ENCODE measurements at places on chromosomes 12 and 14.

DNA sequence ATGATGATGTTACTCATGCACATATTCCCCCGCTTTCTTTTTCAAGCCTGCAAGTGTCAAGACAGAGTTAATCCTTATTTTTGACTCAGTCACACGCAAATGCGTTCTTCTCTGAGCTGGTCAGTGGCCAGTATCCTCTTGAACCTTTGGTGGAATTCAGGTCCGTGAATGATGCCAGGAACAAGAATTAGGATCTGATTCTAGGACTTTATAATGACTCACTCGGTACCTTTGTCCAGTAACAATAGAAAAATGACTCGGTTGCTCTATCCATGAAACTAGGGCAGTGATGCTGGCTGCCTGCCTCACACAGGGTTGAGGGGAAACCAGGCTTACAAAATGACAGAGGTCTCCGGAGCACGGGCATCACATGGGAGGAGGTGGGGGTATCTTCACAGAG is 185.8 kb upstream of the NUDT4 start:
- DNase-seq = no peak

DNA sequence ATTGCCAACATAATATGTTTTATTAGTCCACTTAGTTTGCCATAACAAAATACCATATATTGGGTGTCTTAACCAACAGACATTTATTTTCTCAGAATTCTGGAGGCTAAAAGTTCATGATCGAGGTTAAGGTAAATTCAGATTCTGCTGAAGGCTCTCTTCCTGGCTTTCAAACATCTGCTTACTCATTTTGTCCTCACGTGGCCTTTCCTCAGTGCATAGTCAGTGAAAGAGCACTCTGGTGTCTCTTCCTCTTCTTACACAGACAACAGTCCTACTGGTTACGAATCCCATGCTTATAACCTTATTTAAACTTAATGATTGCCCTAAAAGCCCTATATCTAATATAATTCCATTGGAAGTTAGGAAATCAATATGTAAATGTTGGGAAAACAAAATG is 479.7 kb downstream of the FSCB start:
- no peak for DNase-seq

DNA sequence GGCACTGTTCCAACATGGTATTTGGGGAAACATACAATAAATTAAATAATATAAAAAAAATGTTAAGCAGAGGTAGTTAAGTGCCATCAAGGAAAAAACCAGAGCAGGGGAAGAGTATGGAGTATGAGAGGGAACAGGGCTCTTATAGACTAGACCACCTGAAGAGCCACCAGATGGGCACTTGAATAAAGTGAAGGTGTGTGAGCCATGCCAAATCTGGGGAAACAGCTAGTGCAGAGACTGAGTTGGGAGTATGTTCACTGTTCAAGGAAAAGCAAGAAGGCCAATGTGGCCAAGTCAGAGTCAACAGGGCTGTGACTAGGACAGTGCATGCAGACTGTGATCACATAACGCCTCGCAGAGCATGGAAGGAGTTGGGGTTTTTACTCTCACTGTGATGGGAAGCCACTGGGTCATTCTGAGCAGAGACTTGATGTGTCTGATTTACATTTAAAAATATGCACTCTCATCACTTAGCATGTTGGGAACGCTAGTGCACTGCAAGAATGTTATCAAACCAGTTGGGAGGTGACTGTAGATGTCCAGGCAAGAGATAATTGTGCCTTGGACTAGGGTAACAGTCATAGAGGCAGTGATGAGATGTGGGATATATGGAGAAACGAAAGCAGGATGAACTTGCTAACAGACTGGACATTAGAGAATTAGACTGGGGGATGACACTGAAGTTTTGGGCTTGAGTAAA is 25.6 kb downstream of the NDUFA12 start:
- no peak for DNase-seq

GRCh38 chr14:68649476-68650189 is 143.2 kb downstream of the ZFP36L1 start:
- no peak for DNase-seq

DNA sequence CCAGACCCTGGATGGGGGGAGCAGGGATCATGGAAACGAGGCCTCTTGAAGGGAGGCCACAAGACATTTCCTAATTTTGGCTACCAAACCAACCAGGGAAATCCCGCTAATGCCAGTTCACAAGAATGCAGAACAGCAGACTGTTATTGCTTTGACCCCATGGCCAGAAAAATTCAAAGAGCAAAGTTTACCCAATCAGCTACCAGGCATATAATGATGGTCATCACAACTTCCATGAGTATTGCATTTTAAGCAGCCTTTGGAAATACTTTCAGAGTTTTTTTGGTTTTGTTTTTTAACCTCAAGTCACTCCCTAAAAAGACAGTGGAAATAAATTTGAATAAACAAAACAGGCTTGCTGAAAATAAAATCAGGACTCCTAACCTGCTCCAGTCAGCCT is at the start of gene IL25:
TSS of gene IL25 (plus strand) at position 301 of the 400 bp plus-strand sequence.
- no peak for DNase-seq

- DNase-seq = no peak
Measured at GRCh38 chr12:52715416-52715815, 12.1 kb upstream of the KRT77 start.

GRCh38 chr12:5510251-5510805 is 78.4 kb downstream of the NTF3 start:
- no peak for DNase-seq

DNA sequence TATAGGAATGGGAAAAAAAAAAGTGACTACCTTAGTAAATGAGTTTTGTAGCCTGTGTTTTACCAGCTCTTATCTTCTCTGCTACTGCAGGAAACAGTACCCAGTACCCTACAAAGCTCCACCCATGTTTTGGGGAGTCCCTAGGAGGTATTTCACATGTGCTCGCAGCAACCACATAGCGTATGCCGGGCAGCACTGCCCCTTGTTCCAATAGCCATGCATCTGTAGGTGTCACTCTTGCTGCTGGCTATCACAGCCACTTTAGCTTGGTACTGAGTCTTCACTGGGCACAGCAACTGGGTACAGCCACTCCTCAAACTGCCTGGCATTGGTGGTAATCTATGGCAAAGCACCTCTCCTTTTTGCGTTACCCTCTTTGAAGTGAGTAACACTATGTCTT is 2.0 kb upstream of the MDM1 start:
- no peak for DNase-seq

DNA sequence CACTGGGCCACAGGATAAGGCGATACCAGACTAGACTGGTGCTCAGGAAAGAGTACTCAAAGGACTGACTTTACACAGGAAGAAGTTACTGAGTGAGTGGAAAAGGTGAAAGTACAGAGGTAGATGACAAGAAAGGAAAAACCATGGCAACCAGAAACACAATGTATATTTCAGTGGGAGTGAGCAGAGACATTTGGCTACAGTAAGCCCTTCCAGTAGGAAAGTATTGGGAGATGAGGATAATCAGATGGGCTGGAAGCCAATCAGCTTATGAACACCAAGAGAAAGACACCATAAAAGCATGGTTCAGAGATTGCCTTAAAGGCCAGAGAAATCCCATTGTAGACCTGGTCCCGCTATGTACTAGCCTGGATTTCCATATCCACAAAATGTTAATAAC is 51.6 kb downstream of the TMTC1 start:
- DNase-seq = no peak

DNA sequence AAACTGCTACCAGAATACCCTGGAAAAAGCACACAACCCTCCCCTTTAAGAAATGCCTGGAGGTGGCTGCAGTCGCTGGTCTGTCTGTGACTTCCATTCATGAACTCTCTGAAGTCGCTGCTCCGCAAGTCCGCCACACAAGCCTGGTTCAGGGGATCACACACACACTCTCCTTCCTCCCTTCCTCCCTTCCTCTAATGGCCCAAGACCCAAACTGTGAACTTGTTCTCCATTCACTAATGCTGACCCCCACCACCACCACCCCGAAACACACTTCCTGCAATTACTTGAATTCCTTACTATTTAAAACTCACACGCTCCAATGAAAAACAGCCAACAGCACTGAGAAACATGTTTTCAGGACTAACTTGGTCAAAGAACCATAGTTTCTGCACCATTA is 1.0 kb upstream of the LMO3 start:
- DNase-seq = no peak

DNA sequence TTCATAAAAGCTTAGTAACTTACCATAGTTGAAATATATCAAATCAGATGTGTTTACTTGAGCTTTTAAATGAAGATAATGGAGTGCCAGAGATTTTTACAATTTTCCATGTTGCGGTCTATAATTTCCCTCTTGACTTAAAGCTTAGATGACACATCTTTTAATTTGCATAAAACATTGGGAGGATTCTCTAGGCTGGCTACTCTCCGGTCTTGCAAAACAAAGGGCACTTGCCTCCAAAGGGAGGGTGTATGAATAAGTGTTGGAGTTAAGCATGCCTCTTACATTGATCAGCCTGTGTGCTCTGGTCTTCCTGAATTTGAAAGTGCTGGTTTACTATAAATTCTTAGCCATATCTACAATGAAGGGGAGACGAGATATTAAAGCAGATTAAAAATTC is 336.4 kb upstream of the NAV3 start:
- no peak for DNase-seq

GRCh38 chr12:19194963-19195362 is 65.4 kb downstream of the PLEKHA5 start:
- no peak for DNase-seq

GRCh38 chr12:43255522-43256111 is 296.4 kb downstream of the ADAMTS20 start:
- no peak for DNase-seq

DNA sequence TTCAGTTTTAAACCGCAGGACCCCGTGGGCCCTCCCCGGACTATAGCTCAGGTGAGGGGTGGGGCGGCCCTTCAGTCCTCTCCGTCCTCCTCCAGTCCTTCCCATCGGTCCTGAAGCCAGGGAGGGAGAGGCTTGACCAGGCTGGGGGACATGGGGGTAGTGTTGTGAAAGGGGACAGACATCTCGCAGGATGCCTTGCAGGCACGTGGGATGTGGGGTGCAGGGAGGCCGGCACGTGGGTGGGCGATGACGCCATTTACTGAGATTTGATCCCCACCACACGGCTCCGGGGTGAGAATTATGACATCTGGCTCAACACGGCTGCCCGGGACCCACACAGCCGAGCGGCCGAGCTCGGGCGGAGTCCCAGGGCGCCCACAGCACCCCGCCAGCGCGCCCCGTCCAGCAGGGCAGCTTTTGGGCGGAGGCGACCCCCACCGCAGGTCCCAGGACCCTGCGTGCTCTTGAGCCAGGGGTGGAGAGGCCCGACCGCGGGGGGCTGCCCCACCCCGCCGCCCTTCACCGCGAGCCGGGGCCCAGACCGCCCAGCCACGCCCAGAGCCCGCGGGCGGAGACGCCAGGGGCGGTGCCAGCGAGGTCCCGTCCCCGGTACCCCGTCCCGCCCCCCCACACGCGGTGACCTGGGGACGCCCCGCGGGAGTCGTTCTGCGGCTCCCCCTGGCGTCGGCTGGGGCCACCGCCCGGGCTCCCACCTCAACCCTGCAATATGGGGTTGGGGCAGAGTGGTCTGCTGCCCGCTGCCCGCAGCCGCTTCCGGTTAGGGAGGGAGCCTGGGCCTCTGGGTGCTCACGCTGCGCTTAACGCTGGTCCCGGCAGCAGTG is 3.3 kb upstream of the EXOC3L4 start:
- no peak for DNase-seq

Measured in fibroblast of skin of left quadriceps (primary cell).